ENCODE measurements at places on chromosomes 6 and 20.

GRCh38 chr20:17530716-17531664, at the start of gene BFSP1:
TSS of gene BFSP1 (minus strand) at chr20:17531379. CDS start at chr20:17531329, 50 bp downstream.
- peak; percentile 73 for DNase-seq

DNA sequence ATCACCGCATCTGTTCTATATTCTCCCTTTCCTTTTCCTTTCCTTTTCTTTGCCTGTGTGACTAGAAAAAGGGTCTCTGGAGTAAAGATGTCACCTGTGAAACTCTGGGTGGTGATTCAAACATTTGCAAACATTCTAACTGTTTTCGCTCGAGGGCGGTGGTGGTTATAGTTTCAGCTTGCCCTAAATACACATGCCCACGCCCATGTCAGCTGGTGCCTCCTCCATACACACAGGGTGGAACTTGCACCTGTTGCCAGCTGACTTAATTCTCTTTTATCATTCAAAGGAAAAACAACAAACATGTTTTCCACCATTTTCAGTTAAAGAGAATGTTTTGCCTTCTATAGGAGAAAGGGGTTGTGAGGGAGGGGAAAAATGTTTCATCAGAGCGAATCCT, 381.9 kb upstream of the ARID1B start:
- DNase-seq = no peak

GRCh38 chr6:53321701-53322100, 27.0 kb downstream of the ELOVL5 start:
- no peak for DNase-seq

DNA sequence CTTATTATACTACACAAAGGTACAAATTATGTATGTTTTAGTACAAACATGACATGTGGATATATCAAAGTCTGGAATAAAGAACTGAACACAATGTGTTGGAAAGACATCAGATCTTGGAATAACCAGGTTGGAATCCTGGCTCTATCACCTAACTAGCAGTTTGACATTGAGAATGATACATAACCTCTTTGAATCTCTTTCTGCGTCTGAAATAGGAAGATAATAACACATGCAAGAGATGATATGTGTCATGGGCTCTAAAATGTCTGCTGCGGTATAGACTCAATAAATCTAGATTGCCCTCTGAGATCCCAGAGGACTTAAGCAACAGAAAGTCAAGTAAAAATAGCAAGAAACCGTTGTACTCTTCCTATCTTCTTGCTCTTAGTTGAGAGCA, 66.8 kb upstream of the CCN2 start:
- no peak for DNase-seq

GRCh38 chr6:121619987-121620740, 184.7 kb downstream of the GJA1 start:
- no peak for DNase-seq

DNA sequence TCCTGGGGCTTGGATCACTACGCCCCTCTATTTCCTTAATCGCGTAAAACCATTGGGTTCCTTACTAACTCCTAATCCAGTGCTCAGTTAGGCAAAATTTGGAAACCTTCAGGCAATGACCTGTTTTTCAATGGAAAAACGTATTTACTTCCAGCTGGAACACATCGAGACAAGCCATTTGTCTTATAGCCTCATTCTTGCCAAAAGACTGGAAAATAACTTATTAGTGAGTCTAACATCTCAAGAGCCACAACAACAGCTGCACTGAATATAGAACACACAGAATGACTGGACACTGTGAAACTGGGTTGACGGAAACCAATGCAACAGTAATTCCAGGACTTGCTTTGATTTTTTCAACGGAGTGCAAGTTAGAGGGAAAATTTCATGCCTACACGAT, 125.2 kb upstream of the MAP3K7 start:
- DNase-seq = no peak

DNA sequence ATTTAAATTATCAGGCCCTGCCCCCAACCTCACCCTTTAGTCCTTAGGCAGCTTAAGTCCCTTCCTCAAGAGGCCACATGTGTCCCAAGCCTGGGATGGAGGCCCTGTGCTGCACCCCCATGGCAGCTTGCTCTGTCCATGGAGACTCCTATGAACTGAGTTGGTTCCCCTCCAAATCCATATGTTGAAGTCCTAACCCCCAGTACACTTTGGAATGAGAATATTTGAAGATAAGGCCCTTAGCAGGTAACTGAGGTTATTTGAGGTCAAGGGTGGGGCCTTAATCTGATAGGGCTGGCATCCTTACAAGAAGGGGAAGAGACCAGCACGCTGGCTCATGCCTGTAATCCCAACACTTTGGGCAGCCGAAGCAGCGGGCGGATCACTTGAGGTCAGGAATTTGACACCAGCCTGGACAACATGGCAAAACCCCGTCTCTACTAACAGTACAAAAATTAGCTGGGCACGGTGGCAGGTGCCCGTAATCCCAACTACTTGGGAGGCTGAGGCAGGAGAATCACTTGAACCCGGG, 6.7 kb upstream of the BEND3 start:
- DNase-seq = no peak

DNA sequence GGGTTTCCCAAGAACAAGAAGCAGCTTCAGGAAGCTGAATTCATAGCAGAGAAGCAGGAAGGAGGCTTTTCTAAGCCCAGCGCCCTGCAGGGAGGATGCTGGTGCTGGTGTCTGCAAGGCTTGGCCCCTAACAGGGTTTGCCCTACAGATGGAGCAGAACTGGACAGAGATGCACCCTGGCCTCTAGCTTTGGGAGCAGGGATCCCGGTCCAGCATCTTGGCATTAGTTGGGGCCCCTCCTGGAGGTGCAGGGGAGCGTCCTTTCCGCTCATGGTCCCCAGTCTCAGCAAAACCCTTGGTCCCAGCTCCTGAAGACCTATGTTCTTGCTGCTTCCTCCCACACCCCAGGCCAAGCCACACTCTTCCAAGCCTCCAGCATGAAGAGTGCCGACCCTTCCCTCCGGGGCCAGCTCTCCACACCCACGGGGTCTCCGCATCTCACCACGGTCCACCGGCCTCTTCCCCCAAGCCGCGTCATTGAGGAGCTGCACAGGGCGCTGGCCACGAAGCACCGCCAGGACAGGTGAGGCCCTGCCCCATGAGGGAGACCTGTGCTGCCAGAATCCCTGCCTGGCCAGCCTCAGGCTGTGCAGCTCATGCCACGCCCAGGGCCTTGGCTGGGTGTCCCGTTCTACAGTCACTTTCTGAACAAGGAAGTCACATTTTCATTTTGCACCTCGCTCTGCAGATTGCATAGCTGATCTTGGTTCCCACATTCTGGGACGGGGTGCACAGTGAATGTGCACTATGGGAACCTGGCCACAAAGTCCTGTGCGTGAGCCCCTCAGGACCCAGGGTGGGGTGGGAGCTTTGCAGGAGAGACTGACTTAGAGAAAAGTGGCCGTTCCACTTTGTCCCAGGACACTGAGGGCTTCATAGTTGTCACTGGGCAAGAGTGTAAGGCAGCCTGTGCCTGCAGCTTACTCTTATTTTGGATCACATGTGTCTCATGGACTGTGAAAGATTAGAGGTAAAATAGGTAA, 160.2 kb downstream of the SYCP2 start:
- no peak for DNase-seq

GRCh38 chr6:36347621-36348020, 10.9 kb upstream of the BNIP5 start:
- DNase-seq = no peak

- DNase-seq = no peak
Measured at GRCh38 chr20:12306107-12306506, 388.4 kb downstream of the BTBD3 start.

- no peak for DNase-seq
Measured at GRCh38 chr6:99933129-99933528, 60.9 kb downstream of the MCHR2 start.

- DNase-seq = peak; percentile 4
Measured at GRCh38 chr6:26064619-26065257, 22.5 kb upstream of the HFE start.

DNA sequence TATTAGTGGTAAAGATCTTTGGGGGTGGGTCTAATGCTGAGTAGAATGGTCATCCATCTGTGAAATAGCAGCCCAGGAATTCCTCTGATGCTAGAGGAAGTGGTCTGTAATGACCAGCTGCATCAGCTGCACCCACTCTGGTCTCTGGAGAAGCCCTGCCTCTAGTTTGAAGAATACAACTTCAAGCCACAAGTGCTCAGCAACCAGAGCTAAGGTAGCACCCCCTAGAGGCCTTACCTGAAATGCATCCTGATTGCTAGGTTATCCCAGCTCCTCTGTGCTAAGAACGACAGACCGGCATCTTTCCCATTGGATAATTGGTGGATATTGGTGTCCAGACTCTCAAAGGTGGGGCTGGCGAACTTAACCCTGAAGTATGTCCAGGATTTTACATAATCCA, 58.2 kb downstream of the DNAH8 start:
- no peak for DNase-seq

GRCh38 chr6:121847806-121848522, 412.5 kb downstream of the GJA1 start:
- no peak for DNase-seq

- DNase-seq = peak; percentile 98
Measured at GRCh38 chr20:18543932-18544331, 23.3 kb upstream of the SMIM26 start.

- DNase-seq = no peak
Measured at GRCh38 chr20:59210186-59210585, 46.6 kb downstream of the ZNF831 start.

GRCh38 chr6:43699564-43700186, 12.1 kb upstream of the MRPS18A start:
- peak; percentile 69 for DNase-seq

DNA sequence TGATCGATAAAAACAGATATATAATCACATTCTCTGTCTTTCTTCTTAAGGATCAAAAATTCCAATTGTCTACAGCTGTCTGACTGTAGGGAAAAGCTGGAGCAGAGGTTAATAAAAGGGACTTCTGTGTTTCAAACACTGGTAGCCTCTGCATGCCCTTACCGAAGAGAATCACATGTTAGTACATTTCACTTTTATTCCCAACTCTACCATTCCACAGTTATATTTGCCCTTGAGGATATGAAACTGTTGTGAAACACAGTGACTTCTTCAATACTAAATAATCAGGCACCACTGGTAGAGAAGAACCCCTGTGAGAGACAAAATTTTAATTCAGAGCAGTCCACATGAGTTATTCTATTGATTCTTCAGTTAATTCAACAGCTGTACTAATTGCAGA, 1187.3 kb upstream of the CITED2 start:
- no peak for DNase-seq

GRCh38 chr6:43978473-43979346, 148.5 kb downstream of the MRPL14 start:
- no peak for DNase-seq

DNA sequence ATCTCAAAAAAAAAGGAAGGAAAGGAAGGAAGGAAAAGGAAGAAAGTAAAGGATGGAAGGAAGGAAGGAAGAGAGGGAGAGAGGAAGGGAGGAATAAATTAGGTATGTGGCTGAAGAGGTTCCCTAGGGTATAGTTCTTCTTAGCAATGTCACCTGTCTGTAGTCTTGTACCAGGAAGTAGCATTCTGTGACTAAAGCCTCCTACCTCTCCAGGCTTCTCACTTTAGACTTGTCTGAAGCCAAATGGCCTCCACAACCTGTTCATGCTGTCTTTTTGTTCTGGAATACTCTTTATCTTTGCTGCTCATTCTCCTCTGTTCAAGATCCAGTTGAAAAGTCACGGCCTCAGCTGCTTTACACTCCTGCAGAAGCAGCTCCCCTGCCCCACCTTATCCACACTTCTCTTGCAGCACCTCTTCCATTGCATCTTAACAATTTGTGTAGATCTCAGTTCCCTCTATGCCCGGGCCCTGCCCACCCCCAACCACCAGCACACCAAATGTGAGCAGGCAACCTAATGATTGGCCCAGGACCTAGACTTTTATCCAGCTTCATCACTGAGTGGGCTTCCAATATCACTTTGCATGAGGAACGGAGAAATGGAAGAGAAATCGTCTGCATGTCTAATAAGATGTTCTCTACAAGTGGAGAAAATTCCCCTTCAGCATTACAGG, 19.1 kb downstream of the GCNT2 start:
- no peak for DNase-seq

DNA sequence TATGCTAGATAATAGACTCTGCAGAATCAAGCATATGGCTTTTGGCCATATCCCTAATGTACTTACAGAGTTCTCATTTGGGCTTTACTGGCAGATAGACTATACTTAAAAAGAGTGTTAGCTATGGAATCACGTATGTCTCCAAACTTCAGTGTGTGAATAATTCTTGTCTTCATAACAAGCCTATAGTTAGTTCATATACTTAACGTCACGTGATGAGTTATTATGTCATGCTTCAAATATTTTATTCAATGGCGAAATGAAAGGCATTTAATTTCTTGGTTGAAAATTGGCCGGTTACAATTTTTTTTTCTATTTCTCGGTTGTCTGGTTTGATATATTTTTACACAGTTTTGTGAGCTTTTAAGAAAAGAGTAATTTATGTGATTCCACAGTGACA, 62.7 kb downstream of the MEI4 start:
- DNase-seq = no peak

- DNase-seq = peak; percentile 68
Measured at GRCh38 chr6:68635706-68636513, 828 bp downstream of the ADGRB3 start.

- DNase-seq = no peak
Measured at GRCh38 chr20:49908258-49908565, 7.1 kb downstream of the SPATA2 start.

DNA sequence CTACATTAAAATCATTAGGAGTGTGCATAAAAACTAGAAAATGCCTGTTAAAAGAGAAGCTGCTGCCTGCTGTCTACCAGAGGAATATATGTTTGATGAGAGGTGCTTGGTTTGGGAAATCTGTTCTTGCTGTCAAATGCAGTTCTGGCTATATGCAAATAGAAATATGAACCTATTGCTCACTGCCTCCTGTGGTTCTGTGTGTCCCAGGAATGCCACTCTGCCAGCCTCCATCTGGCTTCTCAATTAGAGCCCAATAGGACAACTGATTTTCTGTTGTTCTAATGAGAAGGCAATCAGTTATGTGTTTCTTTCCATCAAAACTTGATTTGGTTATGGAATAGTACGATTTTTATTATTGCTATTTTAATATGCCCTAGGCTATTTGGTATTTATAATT, 759.7 kb downstream of the HDGFL1 start:
- DNase-seq = peak; percentile 29

DNA sequence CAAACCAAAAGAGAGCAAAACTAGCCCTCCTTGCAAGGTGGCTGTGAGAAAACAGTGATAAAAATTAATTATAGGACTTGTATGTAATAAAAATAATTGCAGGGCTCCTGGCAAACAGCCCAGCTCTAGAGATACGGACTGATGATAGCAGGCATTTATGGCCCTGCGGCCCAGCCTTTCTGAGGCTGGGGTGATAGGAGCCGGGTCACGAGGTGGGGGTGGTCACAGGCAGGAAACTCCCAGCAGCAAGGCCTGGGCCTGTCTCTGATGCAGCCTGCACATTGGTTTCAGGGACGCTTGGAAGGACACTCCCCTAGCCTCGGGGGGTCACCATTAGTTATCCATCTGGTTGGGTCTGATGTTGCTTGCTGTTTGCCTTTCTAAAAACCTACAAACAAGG, 18.7 kb upstream of the TTPAL start:
- no peak for DNase-seq

DNA sequence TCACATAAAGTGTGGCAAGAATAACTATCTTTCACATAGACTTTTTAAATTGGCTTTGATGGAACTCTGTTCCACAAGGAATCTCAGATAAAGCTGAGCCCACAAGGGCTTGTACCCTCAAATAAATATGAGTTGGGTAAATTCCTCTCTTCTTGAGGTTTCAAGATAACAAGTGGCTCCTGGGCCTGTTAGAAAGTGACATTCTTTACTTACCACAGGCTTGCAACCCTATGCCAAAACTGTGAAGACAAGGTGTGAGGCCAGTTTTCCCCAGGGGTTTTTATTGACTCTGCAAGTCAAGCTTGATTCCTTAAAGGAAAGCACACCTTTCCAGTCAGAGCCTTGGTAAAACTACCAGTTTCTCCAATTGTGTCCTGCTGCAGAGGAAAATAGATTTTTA, 664.8 kb upstream of the GJE1 start:
- no peak for DNase-seq
